ENCODE measurements at places on chromosomes 7 and 10.

DNA sequence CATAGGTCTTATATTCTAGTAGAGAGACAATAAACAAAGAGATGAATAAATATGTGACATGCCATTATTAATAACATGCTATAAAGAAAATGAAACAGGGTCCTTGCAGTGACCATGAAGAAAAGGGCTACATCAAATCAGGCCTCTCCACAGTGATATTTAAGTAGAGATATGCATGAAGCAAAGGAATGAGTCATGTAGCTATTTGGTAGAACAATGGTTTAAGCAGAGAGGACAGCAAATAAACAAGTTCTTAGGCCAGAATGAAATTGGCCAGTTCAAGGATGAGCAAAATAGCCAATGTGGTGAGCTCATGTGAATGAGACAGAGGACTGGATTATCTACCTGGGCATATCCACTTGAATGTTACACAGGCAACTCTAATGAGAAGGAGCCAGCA, 172.2 kb upstream of the FERD3L start:
- no peak for DNase-seq

- DNase-seq = no peak
These were observed 56.3 kb downstream of the ASB13 start for GRCh38 chr10:5609952-5610616.

- DNase-seq = no peak
These were observed 54.7 kb upstream of the STEAP4 start for GRCh38 chr7:88361357-88361756.

DNA sequence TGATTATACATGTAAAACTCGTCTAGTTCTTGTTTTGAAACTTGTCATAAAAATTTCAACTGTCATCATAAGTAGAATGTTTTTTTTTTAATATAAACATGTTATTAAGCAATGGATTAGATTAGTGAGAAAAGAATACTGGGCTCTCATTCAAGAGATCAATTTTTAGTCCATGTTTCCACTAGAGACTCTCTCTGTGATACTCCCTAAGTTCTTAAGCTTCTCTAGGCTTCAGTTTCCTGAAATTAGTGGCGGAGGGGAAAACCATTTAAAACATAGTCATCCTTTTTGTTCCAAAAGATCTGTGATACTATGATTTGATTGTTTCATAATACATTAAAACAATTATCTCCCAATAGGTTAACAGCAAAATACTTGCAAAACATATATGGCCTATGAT, 142.2 kb downstream of the AGMO start:
- no peak for DNase-seq

GRCh38 chr10:70162151-70162891, 8.0 kb downstream of the SAR1A start:
- DNase-seq = no peak

DNA sequence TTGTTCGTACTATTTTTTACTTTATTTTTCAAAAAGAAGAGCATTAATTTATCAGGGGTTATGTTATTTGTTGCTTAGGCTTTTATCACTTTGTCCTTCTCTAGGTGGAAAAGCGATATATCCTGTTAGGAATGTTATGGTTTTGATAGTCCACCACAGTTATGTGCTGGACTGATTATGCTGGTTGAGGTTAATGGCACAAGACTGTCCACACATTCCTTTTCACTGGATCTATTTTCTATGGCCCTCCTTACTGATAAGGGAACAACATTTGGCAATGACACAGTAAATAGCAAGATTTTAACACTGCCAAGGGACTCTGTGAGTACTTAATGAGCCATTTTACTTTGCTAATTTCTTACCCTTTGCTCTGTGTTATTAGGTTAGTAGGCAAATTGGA, 1212.3 kb downstream of the NXPH1 start:
- DNase-seq = no peak

DNA sequence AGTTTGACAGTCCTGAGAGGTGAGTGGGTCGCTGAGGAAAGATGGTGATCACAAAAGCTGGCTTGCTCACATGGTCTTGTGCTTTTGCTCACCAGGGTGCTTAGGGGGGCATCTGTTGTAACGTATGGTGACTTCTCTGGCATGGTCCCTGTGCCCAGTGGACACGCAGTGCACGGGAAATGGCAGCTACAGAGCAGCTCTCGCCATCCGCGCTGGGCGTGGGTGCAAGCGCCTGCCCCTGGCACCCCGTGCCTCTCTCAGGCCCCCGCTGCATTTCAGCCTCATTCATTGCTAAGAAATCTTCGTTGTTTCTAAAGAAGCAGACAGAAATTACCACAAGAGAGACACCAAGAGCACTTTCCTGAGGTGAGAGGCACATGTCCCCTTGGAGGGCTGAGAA, 101.2 kb downstream of the FANK1 start:
- no peak for DNase-seq

DNA sequence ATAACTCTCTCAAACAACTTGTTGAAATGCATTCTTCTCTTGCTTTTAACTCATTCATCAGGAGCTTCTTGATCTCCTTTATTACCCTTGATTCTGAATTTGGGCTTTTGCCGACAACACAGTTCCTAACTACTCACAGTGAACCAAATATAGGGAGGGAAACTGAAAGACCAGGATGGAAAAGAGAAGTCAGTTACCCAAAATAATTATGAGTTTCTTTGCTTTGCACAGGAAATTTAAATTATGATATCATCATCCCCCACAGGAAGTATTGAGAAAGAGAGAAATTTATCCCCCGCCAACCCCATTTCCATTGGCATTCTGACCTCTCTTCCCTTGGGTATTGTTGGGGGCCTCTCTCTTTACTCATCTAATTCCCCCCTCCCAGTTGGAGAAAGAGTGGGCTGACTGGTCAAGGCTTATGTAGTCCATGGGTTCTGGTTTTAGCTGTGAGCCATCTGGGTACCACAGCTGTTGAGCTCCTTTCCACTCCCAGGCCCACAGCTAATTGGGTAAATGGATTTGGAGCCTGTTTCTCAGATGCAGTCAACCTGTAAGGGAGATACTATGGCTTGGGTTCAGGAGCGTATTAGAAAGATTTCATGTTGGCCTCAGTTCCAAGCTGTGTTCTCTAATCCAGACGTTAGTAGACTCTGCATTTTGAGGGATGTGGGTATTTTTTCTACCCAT, 109.0 kb downstream of the FZD1 start:
- DNase-seq = no peak

GRCh38 chr10:117226813-117227451, 14.0 kb upstream of the SLC18A2 start:
- no peak for DNase-seq

GRCh38 chr10:88995156-88995876, 4.7 kb downstream of the FAS start:
- DNase-seq = no peak

DNA sequence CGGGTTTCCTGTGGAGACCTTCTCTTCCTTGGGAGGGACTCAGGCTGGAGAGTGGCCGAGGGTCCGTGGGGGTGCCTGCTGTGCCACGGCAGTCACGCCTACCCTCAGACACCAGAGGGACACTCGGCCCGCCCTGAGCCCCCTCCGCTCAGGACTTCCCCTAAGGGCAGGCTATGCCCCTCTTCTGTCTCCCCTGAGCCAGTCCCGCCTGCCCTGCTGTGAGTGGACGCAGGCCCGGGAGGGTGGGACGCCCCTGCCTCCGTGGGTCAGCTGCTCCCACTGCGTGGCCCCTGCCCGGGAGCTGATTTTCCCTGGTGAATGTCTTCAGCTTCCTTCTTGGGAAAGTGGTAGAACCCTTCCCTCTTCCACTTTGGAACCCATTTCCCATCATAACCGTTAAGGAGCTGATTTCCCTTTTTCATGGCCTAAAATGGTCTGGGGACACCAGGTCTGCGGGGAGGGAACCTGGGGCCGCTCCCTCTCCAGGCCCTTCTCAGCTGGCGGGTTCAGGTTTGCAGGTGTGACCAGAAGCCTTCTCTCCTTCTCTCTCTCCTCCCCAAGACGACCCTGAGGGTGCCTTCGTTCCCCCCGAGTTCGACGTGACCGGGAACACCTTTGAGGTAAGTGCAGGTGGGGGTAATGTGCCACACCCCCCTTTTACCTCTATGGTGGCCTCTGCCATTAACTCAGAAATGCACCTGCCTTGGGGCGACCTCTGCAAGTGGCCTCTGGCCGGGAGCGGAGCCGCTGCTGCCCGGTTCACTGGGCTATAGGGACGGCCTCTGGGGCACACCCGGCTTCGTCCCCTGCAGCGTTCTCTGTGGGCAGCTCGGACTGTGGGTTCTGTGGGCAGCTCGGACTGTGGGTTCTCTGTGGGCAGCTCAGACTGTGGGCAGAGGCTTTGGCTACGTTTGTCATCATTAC, 7.9 kb downstream of the KNDC1 start:
- no peak for DNase-seq

DNA sequence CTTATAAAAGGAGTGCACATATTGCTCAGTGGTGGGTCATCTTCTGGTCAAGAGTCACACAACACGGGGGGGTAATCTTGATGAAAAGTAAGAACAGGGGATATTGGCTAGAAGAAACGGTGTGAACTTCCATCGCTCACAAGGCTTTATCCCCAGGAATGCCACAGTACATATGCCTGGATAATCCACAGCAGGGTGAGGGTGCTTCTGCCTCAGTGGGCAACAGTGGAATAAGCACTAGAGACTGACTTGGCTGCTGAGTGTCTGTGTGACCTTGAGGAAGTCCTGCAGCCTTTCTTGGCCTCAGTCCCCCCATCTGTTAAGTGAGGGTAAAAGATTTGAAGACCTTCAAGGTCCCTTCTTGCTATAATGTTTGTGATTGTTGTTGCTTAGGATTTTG, 44.9 kb upstream of the SHH start:
- DNase-seq = no peak

DNA sequence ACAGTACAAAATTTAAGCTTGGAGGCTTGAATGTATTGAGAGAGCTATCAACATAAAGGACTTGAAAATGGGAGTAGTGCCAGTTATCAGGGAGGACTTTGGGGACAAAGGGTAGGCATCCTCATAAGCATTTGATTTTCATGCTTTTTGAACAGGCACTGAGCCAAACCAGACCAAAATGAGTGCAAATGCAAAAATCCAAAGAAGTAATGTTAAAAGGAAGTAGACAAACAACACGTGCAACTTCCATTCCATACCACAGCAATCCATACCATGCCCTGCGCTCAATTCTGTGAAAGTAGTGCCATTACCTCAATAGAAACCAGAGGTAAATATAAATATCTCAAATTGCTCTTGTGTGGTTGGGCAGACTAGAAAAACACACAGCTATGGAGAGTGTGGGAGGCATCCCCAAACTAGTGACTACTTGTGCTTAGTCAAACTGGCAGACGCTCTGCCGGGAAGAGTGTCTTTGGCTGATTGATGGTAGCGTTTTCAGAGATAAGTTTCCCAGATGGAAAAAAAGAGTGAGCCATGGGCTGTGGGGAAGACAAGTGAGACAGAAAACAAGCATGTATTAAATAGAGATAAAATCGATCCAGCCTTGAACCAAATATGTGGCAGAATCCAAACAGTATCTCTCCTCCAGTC, 161.5 kb downstream of the CREB5 start:
- DNase-seq = no peak

DNA sequence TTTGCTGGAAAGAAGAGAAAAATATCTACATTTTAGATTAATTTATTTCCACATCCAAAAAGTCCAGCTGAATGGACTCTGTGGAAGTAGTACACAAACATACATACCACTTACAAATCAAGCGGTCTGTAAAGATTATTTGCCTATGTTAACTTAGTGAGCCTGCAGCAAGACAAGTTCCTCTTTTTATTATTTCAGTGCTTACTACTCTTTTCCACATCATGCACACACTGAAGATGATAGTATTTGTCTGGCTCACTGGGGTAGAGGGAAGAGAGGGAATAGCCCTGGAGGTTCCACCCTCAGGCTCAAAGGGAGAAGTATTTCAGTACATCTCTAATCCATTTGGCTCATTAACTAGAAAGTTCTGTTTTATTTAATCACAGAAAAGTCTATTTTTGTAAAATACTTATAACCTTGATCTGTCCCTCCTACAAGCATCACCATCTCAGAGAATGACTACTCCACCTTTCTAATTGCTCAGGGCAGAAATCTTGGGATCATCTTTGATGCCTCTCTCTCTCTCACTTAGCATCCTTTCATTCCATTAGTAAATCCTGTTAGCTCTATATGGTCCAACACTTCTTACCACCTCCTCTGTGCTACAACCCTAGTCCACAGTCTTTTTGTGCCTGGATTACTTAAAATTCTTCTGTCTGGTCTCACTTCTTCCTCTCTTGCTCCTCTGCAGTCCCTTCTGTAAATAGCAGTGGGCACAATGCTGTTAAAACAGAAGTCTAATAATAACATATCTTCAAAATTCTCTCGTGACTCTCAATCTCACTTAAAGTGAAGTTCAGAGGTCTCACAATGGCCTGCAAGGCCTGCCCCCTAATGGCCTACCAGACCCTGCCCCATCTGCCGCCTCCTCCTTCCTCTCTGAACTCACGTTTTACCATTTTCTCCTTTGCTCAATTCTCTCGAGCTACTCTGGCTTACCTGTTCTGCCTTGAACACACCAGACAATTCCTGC, 64.3 kb upstream of the CCDC6 start:
- DNase-seq = no peak

DNA sequence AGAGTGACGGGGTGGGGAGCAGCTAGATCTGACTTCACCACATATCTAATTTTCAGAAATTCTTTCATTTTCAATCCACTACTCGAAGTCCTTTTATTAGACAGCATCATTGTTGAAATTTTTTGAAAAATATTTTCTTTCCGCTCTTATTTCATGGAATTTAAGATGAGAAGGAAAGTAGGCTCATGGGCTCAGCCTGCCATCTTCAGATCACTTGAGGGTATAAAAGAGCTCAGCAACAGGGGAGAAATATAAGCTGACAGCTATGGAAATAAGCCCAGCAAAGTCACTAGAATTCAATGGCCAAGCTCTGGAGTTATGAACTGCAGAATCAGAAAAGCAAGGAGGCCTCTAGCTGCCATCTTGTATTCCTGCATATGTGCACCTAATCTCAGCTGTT, 389.1 kb downstream of the XPNPEP1 start:
- no peak for DNase-seq

DNA sequence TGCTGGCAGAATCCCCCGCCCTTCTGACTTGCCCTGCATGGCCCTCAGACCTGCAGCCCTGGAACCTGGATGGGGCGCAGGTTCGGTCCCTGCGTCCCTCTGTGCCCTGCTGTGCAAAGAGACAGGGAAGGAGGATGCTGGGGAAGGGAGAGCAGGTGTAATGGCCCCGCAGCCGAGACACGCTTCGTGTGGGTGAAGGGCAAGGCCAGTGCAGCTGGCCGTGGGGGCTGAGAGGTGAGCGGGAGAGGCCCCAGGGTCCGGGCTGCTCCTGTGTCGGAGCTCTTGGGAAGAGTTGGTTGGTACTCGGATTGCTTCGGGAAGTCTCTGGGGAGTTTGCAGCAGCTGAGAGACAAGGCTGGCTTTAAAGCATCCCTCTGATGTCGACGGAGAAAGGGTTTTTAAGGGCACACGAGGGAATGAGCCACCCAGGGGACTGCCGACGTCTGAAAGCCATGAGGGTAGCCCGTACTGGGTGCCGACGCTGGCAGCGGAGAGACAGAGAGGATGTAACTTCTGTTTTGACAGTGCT, 6.5 kb downstream of the ELFN1 start:
- DNase-seq = no peak

DNA sequence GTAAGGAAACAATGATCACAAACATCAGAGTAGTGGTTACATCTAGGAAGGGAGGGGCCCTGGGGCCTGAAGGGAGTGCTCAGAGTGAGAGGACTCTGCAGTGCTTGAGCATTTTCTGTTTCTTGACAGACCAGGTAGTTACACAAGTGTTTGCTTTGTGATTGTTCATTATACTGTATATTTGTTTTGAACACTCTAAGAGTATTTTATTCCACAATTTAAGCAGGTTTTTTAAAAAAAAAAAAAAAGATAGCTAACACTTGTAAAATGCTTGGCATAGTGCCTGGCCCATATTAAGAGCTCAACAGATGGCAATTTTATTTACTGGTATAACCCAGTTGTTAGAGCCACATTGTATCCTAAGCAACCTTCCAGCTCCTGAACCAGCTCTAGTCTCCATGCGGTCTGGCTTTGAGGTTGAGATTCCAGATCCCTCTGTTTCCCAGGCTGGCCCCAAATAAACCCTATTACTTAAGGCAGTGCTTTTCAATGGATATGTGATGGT, 20.1 kb upstream of the ATXN7L1 start:
- no peak for DNase-seq

Measured in amygdala (tissue), 56 donors.